Activated CD4-positive, alpha-beta T cell treated with anti-CD3 and anti-CD28 coated beads for 36 hours (primary cell): ENCODE measurements at places on chromosomes 5 and 9. TPM values are rescaled to one million over a fixed set of nuclear protein-coding genes. Genes with fewer than 3 reads are reported as not detected.

- no peak for DNase-seq
These were observed 23.4 kb downstream of the ZNF462 start for GRCh38 chr9:106886111-106887046.

- DNase-seq = no peak
These were observed 50.5 kb downstream of the CXXC5 start for GRCh38 chr5:139698490-139699146.

DNA sequence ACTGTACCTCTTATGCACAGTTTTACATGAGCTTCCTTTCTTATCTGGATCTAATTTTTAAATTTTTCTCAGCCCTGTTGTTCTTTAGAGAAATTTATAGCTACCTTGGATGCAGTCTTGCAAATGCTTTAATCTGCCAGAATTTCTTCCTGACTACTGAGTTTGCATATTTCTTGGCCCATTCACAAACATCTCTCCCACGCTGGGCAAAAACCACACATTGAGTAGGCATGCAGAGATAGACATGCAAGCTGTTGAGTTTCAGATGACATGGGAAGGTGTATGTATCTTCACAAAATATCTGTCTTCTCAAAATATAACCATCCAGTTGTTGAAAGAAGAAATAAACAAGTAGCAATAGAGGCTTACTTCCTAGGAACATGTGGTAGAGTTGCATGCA lies 101.2 kb downstream of the PARP8 start:
- DNase-seq = no peak

- peak; percentile 39 for DNase-seq
These were observed 190.2 kb upstream of the ELL2 start for GRCh38 chr5:96151891-96152290.

DNA sequence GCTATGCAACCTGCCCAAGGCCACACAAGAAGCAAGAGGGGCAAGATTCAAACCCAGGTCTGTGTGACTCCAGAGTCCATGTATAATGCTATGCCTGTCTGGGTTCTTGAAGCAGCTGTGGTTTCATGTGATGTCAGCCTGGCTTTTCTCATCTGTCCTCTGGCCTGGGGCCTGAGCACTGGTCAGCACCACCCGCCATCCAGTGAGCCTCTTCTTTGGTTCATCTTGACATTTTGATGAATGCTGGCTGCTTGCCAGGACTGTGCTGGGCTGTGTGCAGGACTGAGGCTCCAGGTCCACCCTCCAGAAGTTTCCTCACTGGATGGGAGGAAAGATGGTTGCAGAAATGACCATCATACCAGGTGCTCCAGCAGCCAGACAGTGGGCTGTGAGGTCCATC lies 61.5 kb downstream of the TSTD2 start:
- DNase-seq = no peak

- no peak for DNase-seq
These were observed 185.5 kb downstream of the RGS3 start for GRCh38 chr9:113649054-113649453.

- no peak for DNase-seq
These were observed 200.1 kb downstream of the GAPVD1 start for GRCh38 chr9:125461636-125462190.

DNA sequence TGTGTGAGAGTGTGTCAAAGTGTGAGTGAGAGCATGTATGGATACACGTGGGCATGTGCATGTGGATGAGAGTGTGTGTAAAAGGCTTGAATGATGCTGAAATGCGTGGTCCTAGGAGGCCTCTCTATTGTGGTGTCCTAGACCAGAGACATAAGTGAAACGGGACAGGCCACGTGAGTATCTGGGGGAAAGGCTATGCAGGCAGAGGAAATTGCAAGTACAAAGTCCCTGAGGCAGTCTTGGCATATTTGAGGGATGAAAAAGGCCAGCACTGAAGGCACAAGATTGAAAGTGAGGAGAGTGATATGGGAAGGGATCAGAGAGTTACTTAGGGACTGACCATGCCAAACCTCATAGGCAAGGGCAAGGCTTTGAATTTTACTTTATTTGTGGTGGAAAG lies 67.2 kb upstream of the CCDC152 start:
- no peak for DNase-seq

- no peak for DNase-seq
These were observed 218.6 kb downstream of the TMEM38B start for GRCh38 chr9:105912863-105913516.

- peak; percentile 74 for DNase-seq
These were observed 18.4 kb upstream of the F2RL2 start for GRCh38 chr5:76641514-76642120.

- no peak for DNase-seq
These were observed 205.0 kb downstream of the CRB2 start for GRCh38 chr9:123561046-123561445.

GRCh38 chr5:54492178-54492577 lies 25.4 kb upstream of the SNX18 start:
- DNase-seq = no peak

The ZDHHC21 gene
- 5.1 TPM for total RNA-seq

The ZBTB34 gene
- total RNA-seq = 5.0 TPM
